ENCODE measurements at places on chromosomes 4 and X.

GRCh38 chr4:101555341-101555880 is 208.1 kb upstream of the PPP3CA start:
- no peak for DNase-seq

DNA sequence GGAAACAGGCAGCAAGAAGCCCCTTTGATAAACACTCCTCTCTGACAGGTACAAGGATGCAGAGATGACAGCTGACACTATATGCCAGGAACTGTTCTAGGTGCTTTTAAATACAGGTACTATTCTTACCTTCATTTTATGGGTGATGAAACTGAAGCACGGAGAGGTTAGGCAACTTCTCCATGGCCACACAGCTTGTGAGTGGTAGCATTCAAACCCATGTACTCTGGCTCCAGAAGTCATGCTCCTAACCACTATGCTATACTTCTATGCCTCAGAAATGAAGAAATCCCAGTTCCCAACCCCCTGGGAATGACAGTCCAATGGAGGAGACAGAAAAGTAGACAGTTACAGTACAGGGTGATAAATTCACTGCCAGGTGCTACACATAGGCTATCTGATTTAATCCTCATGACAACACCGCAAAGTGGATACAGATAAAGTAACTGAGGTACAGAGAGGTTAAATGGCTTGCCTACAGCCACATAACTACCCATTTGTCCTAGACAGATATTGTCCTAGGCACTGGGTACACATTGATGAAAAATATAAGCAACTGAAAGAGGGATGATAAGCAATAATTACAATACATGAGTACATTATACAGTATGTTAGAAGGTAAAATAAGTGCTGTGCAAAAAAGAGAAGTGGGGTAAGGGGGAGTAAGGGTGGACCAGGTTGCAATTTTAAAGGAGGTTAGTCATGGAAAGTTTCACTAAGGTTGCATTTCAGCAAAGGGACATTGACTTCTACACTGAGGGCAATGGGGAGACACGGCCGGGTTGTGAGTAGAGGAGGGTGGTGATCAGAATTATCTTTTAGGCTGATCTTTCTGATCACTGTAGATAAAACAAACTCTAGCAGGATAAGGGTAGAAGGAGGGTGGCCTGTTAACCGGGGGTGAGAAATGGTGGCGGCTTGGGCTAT is 1.6 kb upstream of the F8 start:
- no peak for DNase-seq

DNA sequence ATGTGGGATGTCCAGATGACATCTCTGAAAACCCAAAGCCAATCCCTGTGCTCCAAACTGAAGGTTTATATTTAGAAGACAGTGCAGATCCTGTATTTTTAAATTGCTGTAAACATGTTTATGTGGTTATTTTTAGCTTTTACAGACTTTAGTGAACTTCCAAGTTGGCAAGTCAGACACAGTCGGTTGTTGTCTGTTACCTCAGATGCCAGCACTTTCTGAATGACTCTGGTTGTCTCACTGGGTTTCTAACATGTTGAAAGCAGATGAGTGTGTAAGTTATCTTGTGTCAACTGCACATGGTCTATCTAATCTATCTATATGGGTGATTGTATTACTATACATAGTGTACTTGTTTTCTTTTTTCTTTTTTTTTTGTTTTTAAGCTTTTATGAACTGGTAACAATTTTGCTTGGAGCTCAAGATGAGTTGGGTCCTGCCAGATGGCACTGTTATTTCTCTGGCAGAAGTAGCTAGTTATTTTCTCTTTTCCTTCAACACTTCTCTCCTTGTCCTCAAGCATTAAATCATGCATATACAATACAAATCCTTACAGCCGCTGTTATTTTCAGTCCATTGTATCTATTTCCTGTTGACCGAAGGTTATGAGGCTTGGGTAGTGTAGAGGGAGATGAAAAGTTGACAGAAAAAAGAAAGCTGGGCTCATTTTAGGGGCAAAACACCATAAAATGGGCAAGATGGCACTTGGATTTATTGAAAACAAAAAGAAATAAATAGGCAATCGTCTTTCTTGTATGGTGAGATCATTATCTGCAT is 66.3 kb downstream of the GAB1 start:
- no peak for DNase-seq

GRCh38 chr4:94451051-94451694 is 569 bp upstream of the PDLIM5 start:
- DNase-seq = no peak

- no peak for DNase-seq
These were observed 167.5 kb upstream of the TET2 start for GRCh38 chr4:104979083-104979760.

DNA sequence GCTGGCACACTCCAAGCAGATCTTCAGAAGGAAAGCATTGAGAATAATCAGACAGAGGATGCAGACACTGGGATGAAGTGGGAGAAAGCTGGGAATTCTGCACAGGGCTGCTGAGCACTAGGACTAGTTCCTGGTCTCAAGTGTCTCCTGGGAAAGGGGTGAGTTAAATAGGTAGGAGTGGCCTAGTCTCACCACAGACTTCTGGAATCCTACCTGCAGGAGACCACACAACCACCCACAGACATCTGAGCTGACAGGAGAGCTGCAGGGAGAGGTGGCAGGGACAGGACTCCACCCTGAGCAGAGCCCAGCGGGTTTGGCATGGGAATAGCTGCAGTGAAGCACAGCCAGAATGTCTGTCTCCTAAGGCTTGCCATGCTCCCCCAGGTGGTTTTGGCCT is 95.1 kb upstream of the GALNTL6 start:
- DNase-seq = no peak

- DNase-seq = no peak
These were observed 2.5 kb upstream of the PLP1 start for GRCh38 chrX:103774070-103774642.

GRCh38 chr4:2923141-2923551 is 40.1 kb downstream of the NOP14 start:
- no peak for DNase-seq

- DNase-seq = no peak
These were observed 10.6 kb upstream of the HMX1 start for GRCh38 chr4:8882239-8882638.

- no peak for DNase-seq
These were observed 5.9 kb upstream of the HPGD start for GRCh38 chr4:174528226-174528625.

GRCh38 chr4:100061835-100062234 is 111.8 kb upstream of the H2AZ1 start:
- DNase-seq = no peak

DNA sequence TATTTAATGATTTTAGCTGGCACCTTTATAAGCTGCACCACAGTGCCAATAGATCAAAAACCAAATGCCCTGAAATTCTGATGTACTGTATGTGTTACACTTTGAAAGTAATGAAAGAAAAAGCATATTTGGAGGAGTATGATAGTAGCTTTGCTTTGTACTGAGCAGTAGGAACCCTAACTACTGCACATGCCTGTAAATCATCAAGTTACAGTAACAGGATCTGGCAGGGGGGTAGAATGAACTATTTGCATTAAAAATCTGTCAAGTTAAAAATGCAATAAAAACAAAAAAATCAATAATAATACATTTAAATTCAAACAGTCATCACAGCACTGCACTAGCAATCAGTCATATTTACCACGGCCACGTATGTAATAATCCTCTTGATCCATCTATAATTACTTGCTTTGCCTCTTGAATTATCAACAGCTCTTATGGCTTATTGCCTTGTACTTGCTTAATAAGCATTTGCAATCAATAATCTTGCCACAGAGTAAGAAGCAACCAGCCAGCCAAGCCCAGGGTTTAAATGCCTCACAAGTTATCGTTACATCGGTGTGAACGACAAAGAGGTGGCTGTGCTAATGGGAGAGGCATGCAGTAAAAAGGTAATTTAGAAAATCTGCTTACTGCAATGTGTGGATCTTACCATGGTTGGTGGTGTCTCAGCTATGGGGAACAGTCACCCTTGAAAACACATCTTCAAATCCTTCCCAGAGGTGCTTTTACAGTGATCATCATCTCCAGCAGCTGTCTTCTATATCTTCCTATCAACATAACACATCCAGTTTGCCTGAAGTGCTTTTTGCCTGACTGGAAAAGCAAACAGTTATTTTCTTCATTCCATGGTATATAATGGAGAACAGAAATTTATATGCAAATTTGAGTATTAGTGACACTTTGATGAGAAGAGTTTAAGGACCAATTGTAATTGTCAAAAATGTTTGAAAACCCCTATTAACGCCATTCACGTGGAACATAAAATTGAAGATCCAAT is 1812.1 kb upstream of the ADGRL3 start:
- DNase-seq = no peak

DNA sequence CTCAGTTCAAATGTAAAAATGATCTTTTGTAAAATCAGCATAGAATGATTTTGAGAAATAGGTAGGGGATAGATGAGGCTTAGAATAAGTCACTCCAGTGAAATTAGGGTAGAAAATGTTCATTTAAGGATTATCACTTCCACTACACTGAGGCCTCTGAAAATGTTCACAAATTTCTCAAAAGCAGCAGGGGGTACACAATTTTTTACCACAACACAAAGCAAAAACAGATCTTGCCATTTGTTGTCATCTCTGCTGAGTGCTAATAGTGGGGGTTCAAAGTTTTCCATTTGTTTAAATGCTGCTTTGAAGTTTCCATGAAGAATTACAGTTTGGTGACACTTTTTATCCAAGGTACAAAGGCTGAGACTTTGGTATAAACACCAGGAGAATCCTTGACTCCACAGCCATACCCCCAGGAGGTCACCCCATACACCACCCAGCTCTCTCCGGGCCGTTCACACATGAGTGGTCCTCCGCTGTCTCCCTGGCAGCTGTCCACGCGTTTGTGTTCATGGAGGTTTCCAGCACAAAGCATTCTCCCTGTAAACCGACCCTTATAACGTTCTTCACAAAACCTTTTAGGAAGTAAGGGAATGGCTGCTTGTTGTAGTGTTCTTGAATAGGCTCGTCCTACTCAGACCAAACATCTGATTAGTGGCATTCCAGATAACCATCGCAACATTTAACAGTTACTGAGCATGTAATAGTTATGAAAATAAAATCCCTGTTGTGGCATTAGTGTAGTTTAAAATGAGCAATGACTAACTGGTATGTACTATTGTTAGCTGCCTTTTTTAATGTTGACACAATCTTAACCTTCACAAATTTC is 71.0 kb downstream of the PRSS12 start:
- DNase-seq = peak; percentile 61

GRCh38 chr4:52941450-52941849 is 79.3 kb downstream of the RASL11B start:
- DNase-seq = no peak

- no peak for DNase-seq
These were observed 127.4 kb downstream of the HMX1 start for GRCh38 chr4:8744083-8744805.

DNA sequence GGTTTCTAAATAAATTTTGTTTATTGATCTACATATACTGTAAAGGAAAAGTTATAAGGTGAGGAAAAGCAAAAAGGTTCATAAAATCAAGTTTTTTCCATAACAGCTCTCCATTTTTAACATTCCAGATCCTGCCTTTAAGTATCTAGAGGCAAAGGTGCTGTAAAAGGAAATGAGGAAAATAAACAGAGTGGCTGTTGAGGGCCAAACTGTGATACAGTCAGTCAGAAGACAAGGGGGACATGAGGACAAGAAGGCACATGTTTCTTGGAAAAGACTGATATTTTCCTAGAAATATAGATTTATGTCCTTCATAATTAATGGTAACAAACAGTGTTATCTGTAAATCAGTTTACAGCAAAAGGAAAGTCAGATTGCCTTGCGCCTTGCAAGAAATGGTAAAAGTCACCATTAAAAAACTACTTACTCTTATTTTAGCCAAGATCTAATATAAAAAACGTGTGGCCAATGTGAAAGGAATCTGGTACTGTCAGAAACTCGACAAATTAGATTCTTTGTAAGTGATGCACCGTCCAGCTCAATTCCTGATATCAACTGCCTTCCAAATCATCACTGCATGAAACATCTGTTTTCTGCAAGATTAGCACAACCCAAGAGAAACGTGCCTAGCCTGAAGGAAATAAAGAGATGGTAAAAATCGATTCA is 34.0 kb upstream of the VEGFD start:
- DNase-seq = no peak

DNA sequence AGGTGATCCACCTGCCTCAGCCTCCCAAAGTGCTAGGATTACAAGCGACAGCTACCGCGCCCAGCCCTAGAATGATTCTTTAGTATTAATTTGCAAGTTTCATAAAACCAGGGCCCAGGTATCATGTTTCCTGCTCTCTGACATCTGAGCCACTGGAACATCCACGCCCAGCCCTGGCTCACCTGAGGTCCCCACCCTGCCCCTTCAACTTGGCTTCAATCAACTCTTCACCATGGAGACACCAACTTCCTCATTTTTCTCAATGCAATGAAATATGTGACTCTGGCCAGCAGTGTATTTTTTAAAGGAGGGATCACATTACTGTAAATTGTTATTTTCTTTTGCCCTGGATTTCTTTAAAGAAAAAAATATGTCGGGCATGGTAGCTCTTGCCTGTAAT is 3.9 kb downstream of the PRSS12 start:
- DNase-seq = no peak

GRCh38 chr4:63348735-63349673 is 1060.2 kb downstream of the TECRL start:
- no peak for DNase-seq

DNA sequence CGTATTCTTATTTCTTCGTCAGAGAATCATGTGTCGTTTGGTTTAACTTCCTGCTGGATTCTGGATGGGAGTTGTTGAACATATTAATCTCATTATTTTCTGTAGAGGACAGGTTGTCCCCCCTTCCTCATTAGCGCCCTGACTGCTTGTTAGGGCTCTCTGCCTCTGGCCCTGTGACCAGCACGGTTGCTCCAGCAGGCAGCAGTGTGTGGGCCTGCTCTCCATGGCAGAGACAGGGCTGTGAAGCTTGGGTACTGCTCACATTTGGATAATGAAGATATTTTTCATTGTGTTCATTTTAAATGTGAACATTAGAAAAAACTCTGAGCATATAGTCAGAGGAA is 102.7 kb downstream of the KLHL8 start:
- DNase-seq = no peak

DNA sequence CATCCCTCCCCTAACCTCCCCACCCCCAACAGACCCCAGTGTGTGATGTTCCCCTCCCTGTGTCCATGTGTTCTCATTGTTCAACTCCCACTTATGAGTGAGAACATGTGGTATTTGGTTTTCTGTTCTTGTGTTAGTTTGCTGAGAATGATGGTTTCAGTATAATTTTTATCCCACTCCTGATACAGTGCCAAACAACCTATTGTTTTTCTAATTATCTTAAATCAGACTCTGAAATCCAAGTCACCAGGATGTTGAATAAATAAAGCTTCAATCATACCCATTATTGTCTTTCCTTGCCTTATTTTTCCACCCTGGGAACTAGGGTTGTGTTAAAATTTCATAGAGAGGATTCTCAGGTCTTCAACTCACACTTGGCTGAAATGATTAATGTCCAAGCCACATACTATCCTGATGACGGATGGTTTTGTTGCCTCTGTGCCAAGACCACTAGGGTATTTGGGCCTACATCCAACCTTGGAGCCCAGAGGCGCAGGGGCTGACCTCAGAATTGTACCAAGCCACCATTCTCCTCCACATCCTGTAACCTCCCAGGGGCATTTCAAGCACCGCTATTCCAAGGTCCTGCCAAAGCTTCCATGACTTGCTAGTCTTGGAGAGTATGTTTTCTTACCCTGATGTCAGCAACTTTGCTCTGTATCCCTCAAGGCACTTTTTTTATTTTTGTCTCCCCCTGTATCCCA is 332.4 kb downstream of the ARHGAP24 start:
- no peak for DNase-seq

- DNase-seq = no peak
These were observed 142.6 kb downstream of the CORIN start for GRCh38 chr4:47695260-47695659.
